Vagina (tissue), 2 donors: ENCODE measurements at places on chromosomes 12 and 14.

GRCh38 chr12:176321-177181 is 37.4 kb downstream of the SLC6A12 start:
- no peak for DNase-seq

DNA sequence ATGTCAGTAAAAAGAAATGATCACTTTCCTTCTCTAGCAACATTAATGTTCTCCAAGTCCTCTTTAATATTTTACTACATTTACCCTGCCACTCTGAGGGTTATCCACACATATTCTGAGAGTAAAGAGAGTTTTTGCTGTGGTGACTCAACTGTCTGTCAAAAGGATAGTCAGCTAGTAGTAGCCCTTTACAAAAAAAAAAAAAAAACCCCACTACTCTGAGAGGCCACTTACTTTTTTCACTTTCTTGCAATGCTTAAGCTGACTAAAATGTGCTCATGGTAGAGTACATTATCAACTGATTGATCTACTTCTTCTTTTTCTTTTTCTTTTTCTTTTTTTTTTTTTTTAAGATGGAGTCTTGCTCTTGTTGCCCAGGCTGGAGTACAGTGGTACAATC is 27.6 kb upstream of the PPM1A start:
- DNase-seq: no peak

- no peak for DNase-seq
These were observed 27.0 kb upstream of the ESRRB start for GRCh38 chr14:76348898-76349297.

DNA sequence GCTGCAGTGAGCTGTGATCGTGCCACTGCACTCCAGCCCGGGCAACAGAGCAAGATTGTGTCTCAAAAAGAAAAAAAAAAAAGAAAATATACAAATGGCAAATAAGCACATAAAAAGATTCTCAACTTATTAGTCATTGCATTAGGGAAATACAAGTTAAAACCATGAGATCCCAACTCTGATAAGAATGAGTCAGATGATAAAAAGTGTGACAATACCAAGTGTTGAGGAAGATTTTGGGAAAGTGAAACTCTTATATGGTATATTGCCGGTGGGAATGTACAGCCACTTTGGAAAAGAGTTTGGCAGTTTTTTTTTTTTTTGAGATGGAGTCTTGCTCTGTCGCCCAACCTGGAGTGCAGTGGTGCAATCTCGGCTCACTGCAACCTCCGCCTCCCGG is 7.6 kb upstream of the PRPF40B start:
- DNase-seq: no peak

DNA sequence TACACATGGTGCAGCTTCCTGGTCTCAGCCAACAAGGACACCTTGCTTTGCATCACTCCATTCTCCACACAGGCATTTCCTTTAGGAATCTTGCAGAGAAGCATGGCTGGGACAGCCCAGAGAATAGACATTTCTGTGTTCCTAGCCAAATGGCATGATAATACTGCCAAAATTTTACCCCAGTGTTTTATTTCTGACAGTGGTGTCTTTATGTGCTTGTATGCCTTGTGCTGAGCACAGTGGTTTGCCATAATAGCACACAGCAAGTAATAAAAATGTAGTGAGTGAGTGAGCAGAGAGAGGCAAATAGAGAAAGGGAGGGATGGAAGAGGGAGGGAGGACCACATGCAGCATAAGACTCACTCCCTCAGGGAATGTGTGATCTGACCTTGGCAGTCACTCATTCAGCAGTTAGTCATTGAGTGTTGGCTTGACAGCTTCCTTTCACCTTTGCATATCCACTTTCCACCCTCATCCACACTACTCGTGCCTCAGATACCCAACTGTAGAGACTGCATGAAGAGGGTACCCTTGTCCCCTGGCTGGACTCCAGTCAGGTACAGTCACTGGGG is 212.8 kb upstream of the CCDC196 start:
- DNase-seq: no peak

DNA sequence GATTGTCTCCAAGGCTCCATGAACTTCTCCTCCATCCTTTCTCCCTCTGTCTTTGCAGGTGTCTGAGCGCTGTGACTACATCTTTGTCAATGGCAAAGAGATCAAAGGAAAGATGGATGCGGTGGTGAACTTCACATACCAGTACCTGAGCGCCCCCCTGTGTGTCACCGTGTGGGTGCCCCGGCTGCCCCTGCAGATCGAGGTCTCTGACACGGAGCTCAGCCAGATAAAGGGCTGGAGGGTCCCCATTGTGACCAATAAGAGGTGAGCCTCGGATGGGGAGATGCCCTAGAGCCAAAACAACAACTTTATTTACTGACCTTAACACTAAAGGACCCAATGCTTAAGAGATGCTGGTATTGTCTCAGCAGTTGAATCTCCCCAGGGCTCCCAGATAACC is 130.0 kb downstream of the SLC15A4 start:
- DNase-seq: no peak

GRCh38 chr12:27425306-27425705 is 21.2 kb upstream of the SMCO2 start:
- no peak for DNase-seq

DNA sequence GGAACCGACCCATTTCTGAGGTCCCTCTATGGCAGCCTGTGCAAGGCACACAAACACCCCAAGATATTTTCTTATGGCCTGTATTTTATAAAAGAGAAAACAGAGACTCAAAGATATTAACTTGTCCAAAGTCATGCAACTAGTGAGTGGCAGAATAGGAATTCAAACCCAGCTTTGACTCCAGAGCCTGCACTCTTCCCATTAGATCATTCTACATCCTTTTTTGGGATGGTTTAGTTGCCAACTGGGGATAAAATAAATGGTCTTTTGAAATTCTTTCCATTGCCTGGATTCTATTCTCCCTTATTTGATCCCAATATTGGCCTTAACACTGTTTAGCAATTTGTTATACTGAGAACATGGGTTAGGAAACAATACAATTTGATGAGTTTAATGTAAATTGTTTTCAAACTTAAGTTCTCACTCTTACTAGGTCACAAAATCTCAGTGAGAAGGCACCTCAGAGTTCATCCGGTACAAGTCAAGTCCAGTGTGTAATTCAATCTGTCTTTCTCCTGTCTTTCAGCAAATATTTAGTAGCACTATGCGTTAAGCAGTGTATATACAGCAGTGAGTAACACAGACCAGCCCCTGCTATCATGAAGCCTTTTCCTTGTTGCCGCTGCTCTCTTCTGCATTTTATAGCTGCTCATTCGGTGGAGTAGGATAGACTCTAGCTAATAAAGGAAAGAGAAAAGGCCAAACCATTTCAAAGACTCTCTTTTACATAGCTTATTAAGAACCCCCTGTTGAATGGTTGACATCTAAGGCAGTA is 162.1 kb upstream of the IFNG-AS1 start:
- DNase-seq: no peak

DNA sequence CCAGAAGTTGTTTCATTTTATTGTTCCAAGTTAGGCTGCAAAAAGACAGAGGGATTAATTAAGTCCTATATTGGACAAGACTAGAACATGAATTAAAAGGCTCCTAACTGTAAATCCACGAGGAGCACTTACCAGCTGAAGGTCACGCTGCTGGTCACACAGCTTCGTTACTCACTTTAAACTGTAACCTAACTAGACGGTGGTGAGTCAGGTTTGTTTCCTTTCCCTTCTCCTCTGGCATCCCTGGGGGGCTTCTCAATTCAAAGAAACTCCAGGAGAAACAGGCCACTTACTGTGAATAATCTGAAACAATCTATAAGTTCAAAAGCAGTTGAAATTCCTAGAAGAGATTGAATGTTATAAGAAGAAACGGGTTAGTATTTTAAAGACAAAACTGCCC is 331.4 kb downstream of the BCAT1 start:
- DNase-seq: no peak

DNA sequence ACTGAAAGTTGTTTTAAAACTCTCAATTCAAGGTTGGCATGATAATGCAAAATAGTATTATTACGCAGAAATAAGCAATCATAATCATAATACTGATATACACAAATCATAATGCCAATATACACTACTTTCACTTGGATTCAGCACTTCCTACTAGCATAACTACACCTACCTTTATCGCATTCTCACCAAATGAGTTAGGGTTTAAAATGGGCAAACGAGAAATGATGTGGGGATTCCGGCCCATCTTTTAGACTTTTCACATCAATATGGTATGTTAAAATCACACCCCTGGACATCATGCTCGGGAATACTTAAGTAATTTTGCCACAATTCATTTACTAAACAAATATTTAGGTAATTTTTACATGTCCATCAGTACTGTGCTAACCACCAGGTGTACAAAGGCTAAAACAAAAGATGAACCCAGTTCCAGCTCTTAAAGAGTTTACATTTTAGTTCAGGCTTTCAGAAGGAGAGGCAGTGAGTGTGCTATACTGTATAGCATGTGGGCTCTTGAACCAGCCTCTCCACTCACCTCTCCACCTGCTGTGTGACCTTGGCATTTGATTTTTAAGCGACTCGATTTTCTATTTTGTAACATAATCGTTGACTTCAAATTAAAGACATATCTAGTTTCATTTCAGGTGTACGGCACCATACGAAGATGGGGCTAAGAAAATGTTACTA is 1.1 kb upstream of the USP15 start:
- no peak for DNase-seq

DNA sequence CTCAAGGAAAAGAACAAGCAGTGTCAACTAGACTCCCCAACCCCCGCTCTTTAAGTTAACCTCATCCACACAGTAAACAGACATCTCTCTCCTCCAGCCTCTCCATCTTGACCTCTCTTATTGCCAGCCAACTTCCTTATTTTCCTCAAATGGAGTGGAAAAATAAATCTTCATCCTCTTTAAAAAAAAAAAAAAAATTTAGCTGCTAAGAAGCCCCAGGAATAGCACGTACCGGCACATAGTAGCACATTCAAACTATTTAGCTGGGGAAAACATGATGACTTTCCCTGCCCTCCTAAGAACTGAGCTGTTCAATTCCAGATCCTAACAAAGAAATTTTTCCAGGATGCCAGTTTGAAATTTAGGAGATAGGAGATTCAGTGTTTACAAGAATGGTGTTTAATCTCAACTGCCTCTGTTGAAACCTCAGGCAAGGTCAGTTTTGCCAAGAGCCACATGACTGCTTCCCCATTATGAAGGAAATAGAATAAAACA is 90.8 kb downstream of the EPS8 start:
- DNase-seq: no peak

DNA sequence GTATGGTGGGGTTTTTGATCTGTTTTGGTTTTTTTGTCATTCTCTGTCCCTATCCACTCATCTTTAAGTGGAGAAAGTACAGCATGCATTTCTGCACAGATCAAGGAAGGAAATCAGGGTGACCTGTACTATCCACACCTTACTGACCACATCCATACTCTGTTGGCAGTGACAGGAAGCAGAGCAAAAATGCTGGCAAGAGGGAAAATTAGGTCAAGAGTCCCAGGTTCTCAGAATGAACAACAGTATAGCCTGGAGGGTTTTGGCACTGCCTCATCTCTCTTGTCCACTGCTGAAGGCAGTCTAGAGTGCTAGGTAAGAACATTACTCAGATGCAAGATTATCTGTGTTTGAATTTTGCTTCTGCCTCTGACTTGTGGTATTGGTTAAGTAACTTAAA is 70.7 kb downstream of the TAOK3 start:
- no peak for DNase-seq

DNA sequence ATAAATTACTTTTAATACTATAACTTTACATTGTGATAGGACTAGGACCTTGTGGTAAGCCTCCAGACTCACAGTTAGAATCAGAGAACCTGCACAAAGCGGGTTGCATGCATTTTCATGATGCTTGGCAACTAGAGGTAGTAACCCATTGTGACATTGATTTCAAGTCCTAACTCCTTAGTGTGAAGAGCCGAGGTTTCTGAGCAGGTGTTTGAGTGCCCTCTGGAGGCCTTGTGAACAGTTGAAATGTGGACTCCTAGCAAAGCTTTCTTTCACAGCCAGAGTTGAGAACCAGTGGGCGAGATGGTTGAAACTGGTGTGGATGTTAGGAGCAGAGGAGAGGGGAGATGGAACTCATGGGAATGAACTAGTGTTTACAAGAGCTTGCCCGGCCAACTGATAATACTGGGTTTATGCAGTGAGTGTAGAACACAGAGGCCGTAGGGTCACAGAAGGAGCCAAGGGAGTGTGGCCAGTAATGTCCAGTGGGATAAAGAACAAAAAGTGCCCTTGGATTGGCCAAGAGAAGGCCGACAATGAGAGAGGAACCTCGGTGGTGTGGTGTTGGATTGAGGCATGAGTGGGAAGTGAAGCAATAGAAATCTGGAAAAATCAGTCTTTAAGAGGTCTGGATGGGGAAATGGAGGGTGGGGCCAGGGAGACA is 10.9 kb downstream of the ZNF664 start:
- DNase-seq: no peak

- DNase-seq: no peak
These were observed 28.8 kb downstream of the SPRING1 start for GRCh38 chr12:116708826-116709756.

DNA sequence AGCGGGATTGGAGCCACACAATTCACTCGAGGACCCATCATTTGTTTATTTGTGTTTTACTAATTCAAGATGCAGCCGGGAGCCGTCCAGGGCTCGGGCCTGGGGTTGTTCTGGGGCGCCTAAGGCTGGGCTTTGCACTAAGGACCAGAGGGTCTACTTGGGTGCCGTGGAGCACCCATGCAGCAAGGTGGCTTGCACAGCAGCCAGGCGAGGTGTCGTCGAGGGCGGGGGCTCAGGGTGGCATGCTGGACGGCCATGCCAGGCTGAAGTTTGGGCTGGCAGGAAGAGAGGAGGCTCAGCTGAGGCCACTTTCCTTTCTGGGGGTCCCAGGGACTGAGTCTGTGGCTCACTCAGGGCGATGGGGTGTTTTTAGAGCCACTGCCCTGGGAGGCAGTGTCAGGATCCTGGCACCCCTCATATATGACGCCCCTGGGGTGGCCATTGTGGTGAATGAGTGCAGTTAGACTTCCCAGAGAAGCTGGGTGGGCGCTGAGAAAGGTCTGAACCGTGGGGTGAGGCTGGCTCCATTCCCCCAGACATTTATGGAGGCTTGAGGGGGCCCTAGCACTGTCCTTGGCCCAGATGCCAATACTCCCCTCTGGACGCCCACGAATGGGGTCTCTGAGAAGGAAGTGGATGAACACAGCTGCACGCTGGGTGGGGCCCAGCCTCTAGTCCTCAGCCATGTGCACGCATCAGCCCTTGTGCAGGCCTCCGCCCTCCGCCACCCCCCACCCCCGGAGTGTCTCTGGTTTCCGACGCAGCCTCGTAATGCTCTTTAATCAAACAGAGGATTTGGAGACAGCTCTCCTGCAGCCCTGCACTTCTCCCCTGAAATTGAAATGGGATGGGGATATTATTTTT is 11.3 kb downstream of the MEG3 start:
- no peak for DNase-seq

GRCh38 chr14:50040895-50041465 is 75.4 kb downstream of the VCPKMT start:
- no peak for DNase-seq

GRCh38 chr14:104084251-104085002 is 1.1 kb upstream of the ASPG start:
- no peak for DNase-seq

DNA sequence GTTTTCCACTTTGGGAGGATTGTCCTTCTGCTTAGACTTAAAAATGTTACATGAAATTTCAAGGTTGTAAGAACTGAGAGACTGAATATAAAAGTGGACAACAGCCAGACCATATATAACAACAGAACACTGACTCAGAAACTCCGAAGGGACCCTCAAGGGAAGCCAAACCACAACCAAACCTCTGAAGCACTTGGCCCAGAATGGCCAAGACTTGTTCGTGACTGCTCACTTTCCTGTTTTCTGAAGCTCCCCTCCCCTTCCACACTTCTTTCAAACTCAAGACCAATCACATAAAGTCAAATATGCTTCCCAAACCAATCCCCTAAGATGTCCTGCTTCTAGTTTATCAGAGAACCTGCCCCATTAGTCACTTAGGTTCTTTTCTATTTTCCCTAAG is 13.7 kb downstream of the OR6J1 start:
- no peak for DNase-seq
